MCF 10A (cell line): ENCODE measurements at places on chromosomes 6 and 20.

DNA sequence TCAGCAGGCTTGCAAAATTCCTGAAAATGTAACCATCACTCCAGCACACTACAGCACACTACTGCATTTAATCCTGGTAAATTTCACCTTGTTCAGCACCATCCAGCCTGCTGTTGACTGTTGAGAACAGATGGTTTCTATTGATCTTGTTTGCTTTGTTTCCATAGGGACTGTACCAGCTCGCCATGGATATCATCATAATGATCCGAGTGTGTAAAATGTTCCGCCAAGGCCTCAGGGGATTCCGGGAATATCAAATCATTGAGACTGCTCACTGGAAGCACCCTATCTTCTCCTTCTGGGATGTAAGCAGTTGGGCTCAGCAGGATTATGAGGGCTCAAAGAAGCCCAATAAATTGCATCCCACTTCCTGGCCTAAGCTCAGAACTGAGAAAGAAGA is 4.1 kb downstream of the CNBD2 start:
- DNase-seq, result no peak

DNA sequence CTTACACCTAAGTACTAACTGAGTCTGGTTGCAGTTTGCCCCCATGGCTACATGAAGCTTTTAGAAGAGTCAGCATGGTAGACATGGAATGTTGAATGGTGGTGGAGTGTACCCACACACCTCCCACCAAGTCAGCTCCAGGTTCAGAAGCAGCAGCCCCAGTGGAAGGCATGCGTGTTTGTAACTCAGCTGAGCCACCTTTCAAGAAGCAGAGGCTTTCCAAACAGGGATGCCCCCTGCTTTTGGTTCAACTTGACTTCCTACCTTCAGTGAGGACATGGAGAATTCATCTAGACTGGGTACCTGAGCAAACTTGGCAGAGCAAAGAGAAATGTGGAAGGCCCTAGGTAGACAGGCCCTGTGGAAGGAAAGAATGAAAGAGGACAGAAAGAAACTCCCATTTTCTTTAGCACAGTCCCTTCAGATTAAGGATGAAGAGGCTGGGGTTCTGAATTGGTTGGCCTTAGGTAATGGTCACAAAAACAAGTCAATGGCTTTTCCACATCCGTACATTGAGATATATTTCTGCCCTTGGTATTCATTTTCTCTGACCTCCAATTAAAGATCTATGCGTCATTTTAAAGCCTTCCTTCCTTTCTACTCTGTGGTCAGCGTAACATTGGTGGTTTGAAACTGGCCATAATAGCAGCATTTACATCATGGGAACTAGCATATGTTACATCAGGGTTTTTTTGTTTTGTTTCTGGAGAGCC is 53.2 kb downstream of the HFE start:
- DNase-seq, result no peak

- no peak for DNase-seq
These were observed 41.3 kb upstream of the TRAF3IP2 start for GRCh38 chr6:111646942-111647341.

DNA sequence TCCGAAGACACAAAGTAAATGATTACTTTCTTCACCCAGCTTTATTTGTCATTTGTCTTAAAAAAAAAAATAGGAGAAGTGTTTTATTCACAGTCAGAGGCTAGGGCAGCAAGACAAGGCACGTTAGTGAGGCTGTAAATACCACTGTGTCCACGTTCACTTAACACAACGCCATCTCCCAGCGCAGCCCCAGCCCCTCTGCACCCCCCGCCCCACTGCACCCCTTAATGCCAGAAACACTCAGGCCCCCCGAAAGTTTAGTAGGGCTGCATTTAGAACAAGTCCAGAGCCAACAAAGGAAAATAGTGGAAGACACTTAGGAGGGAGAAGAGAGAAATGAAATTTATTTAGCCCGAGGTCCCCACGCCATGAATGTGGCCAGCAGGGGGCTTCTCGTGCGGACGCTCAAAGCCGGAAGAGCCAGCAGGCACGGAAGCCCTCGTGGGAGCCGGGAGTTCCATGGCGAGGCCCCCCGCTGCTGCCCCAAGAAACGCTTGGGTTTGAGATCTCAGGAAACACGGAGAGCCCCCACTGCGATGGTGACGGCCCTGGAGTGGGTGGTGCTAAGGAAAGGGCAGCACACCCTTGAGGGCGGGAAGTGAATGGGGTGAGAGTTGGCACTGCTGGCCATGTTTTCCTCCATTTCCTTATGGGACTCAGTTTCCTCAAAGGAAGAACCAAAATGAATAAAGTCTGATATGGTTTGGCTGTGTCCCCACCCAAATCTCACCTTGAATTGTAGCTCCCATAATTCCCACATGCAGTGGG is 50.2 kb downstream of the IYD start:
- DNase-seq, result peak; percentile 67

DNA sequence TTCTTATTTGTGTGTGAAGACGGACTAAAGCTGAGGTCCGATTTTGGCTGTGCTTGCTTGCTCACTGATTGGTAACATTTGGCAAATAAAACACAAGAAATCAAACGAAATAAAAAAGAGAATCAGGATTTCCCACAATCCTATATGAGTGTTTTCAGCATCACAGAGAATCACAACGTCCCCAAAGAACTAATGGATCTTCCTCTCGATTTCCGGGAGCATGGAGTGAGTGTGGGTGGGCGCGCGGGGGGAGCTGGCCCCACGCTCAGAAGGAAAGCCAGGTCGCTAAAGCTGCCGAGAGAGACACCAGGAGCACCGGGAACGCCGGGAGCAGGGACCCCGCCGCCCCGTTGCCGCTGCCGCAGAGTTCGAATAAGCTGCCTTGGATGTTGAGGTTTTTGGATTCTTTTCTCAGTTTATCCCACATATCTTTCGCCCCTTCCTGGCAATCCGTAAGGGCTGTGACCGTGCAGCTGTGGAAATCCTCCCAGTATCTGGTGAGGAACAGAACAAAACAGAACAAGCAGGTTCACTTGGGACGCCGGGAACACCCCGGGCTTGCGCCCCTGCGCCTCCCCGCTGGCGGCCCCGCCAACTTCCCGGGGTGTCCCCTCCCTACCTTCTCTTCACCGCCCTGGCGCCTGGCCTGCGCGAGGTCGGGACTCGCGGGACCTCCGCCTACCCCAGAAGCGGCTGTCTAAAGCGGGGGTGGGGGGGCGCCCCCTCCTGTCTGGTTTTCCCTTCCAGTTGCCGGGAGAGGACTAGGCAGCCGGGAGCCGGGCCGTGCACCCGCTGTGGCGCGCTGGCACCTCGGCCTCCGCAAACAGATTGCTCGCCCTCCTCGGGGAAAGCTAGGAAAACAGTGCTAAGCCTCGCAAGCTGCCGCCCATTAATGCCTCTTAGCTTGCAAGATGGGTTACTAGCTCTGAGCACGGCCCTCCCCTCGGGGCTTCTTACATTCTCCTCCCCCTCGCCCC is 7.7 kb downstream of the NRN1 start:
- no peak for DNase-seq

DNA sequence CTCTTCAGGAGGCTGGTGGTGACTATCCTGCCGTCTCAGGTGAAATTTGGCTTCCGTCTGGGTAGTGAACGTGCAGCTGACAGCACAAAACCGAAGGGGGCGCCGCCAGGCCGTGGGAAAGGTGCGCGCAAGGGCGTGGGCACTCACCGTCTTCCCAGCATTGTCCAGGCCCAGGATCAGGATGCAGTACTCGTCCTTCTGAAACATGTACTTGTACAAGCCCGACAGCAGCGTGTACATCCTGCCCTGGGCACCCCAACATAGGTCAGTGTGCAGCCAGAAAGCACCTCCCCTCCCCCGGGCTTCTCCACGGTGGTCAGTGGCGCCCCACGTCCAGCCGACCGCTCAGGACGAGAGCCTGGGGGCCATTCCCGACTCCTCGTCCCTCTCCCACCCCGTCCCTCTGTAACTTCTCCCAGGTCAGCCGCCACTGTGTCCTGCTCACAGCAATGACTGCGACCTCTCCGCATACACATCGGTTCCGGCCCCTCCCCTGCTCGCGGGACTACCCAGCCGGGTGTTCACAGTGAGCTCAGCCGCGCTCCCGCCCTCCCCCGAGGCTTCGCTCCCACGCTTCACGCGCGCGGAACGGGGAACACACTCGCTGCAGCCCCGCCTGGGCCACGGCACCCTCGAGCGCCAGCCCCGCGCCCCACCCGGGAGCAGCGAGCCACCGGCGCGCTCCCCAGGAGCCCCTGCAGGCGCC is 771 bp downstream of the ARFRP1 start:
- peak; percentile 58 for DNase-seq

DNA sequence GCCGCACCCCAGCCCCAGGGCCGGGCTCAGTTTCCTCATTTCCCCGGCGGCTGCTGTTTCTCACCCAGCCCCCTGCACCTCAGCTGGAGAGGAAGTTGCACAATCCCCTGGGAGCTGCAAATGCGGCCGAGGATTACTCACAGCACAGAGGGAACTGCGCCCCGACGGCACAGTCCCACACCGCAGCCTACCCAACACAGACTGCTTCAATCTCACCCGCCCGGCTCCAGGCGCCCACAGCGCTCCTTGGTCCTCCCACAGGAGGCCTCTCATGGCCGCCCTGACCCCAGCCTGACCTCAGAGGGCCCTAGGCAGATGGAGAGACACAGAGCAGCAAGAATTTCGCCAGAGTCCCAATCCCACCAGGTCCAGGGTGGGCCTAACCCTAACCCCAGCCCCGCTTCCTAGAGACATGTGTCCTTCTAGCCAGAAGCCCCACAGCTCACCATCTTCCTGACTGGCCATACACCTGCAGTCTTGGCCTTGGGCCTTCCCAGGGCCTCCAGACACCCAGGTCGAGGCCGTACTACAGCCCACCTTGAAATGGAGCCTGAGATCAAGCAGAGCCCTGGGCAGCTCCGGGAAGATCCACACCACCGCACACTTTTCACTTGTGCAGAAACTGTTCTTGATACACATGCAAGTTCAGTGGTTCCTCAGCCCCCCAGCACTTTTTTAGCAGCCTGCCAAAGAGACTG is 11.7 kb downstream of the TFEB start:
- DNase-seq, result peak; percentile 92

DNA sequence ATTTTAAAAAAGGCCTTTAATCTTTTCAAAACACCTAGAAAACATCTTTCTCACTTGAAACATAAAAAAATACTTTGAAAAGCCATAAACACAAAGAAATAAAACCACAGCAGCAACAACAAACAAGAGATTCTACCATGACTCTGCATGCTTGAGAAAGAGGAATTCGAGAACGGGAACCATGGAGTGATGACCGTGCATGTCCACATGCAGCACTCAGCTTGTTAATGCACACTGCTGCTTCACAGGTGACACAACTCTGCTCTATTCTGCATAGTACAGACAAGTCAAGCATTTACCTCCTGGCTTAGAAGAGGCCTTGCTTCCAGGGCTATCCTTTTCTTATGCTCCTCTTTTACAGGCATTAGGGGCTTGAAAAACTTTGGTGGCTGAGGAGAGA is 64.9 kb upstream of the NUP153 start:
- no peak for DNase-seq

GRCh38 chr20:48738399-48739304 is 89.1 kb downstream of the PREX1 start:
- no peak for DNase-seq

- DNase-seq, result no peak
These were observed 427.2 kb upstream of the AGPAT4 start for GRCh38 chr6:161701056-161701455.

DNA sequence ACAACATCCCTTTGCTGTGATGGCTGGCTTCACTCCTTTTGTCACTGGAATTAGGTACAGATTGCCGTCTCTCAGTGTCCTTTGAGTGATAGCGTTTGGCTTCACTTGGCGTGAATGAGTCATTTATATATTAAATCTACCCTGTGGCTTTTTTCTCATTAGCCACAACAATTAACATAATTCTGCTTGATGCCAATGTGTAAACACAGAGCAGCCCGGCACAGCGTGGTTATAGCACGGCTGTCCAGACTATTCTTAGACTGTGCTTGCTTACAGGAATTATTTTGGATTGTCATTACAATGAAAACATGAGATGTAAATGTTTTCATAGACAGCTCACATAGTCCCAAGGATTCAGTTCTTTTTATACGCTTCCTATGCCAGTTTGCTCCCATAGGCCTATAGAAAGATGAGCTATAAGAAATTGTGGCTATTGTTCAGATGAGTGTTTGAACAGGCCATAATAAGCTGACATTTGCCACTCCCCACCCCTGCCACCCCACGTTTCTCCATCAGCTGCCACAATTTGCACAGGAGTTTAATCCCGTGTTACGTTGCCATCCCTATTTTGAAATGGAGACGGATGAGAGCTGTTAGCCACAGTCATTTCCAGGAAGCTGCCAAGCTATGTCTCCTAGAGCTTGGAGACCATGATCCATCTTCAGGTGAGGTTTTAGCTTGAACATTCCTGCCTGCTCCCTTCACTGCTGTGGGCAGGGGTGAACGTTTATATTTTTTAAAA is 65.9 kb downstream of the PPP1R14C start:
- no peak for DNase-seq

DNA sequence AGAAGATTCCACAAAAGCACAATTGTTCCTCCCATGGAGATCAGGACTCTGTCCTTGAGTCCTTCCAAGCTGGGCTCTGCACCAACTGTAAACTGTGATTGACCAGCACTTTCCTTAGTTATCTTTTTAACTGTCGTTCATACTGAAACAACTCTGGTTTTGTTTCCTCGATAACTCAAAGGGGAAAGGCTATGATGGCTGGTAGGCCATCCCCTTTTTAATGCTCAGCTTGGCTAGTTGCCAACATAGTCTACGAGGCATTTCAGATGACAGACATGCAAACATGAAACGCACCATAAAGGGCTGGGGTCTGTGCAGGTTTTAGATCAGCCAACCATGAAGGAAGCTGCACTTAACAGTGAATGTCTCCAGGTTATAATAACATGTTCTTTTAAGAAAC is 497.1 kb upstream of the ARID1B start:
- DNase-seq, result no peak

DNA sequence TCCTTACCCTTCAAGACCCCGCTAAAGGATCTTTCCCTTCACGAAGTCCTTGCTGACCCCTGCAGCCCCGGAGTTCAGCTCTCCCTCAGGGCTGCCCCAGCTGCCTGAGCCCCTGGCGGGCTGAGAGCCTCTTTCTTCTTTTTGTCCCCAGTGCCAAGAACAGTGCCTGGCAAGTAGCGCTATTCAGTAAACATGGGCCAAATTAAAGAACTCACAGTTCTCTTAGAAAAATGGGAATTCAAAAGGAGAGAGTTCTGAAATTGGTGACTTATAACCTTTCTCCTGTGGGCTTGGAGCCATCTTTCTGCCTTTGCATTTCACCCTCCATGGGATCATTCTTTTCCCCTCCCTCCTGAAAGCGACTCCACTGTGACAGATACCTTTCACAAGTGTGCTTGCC is 227.2 kb downstream of the TMEM242 start:
- no peak for DNase-seq

DNA sequence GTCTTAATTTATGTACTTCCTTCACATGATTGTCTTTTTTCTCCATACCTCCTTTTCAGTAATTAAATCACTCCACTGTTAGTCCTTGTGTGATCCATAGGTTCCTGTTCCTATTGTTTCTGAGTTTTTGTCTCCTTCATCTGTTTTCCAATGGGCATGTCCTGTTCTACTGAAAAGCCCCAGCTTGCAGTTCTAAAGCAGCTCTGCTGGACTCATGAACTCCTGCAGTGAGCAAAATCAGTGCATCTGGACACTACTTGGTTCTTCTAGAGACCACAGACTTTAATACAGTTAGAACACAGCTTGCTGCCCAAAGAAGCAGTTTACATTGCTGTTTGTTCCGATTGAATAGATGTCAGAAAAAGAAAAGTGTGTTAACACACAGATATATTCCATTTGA is 593.3 kb upstream of the HS3ST5 start:
- DNase-seq, result no peak
